Activated CD4-positive, alpha-beta T cell treated with anti-CD3 and anti-CD28 coated beads, Interleukin-2, amount 50 U/mL, for 4 hours (primary cell): ENCODE measurements at places on chromosomes 6 and 20.
A peak's percentile ranks its signal among the peaks of the same experiment; 100 is the strongest.

DNA sequence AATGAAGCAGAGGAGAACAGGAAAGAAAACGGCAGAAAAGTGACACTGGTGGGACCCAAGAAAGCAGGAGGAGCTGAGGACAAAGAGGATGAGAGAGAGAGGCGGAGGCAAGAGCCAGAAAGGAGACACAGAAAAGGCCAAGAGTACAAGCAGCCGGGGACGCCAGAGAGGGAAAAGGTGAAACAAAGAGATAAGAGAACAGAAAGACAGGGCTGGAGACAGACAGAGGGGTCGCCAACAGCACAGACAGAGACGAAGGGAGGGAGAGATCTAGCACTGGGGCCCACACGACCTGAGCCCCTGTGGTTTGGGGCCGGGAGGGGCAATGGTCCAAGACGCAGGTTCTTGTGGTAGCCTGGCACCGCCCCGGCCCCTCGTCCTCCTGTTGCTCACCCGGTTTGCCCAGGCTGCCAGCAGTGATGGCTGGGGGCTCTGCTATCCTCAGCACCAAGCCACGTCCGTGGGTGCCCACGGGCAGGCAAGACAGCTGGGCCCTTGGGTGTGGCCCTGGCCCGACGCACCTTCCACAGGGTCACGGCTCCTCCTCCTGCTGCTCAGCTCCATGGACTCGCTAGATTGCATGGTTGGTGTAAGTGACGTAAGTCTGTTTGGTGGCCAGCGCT lies 123.5 kb downstream of the GRM4 start:
- no peak for DNase-seq

- DNase-seq, result no peak
Observed at GRCh38 chr6:109383438-109383940, 1.2 kb upstream of the CD164 start.

GRCh38 chr6:57173056-57173885 lies 1.1 kb downstream of the BAG2 start:
- DNase-seq, result peak; percentile 5

DNA sequence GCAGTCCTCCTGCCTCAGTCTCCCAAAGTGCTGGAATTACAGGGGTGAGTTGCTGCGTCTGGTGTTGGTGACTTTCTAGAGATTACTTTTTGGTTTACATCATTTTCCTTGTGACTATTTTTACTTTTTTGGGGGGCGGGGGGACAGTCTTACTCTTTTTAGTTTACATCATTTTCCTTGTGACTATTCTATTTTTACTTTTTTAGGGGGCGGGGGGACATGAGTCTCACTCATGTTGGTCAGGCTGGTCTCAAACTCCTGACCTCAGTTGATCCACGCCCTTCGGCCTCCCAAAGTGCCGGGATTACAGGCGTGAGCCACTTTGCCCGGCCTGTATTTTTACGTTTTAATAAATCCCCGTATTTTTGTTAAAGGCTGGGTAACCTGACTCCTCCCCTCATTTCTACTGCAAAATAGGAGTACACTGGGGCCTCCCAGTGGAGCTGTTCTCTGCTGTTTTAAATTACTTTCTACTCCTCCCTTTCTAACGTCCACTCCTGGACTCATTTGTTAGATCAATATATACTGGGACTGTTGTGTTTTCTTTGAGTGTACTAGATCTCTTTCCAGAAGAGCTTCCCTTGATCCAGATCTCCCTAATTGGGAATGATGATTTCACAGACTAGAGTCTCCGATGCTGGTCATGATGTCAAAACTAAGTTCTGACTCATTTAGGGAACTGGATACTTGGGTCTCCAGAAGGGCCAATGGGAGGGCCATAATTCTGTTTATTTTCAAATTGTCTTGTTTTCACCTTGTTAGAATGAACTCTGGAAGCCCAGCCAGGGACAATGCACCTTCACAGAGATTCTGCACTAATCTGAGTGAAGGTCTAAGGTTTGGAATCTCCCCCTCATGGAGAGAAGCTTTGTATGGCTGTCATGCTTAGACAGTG lies 9.2 kb downstream of the HSPA1B start:
- no peak for DNase-seq

- no peak for DNase-seq
Observed at GRCh38 chr20:22411286-22411626, 173.1 kb downstream of the FOXA2 start.

DNA sequence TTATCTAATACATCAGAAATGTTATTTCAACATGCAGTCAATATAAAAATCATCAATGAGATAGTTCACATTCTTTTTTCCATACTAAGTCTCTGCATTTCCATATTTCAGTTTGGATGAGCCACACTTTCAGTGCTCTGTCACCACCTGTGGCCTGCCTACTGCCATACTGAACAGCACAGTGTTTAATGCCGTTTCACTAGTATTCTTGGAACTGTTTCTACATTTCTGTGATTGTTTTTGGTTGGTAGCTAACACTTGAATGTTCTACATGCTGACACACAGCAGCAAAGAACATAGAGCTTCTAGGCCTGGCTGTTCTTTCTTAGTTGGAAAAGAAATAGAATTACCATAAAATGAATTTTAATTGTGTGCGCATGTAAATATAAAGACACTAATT lies 61.4 kb upstream of the KIF25 start:
- no peak for DNase-seq

DNA sequence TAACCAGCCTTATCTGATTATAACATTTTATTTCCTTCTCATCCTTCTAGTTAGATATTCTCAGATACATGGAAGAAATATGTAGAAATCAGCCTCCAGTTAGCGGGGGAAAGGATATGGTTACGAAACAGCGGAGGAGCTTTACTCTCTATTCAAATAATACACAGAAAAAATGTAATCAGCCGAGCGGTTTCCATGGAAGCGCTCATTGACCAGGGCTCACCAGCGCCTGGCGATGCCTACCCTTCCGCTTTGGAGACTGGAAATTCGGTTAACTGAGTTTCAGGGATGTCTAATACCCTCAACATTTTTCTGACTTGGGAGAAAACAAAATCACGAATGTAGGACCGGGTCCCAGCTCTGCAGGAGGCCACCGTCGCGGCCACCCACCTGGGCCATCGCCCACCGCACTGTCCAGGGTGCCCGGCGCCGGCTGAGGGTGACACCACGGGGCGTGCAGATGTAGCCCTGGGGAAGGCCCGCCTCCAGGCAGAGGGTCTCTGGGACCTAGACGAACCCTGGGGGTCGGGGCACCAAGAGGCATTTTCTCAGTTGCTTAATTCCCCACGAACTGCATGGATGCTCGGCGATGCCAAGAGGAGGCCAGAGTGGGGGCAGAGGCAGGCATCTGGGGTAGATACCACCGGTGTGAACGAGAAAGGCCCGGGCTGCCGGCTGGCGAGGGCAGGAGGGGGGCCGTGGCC lies 1.7 kb downstream of the PRR18 start:
- DNase-seq, result no peak
